ENCODE measurements at places on chromosomes 2 and 18.

DNA sequence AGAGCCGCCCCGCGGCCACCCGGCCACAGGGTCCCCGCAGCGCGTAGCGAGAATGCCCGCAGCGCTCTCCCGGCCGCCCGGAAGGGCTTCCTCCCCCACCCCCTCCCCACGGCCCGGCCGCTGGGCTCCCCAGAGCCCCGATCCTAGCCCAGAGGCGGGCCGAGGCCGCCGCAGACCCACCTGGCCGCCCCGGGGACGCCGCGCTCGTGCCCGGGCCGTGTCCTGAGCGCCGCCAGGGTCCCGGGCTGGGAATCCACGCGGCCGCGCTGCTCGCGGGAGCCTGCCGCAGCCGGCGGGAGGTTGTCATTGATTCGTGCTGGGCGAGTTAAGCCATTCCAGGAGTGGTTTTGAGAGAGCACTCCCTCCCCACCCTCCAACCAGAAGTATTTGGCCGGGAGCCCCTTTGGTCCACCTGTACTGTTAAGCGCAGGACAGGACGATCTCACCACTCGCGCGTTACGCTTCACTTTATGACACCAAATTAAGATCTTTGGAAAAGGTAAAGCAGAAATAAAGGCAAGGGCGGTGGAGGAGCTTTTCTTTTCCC lies 206.4 kb upstream of the SMAD2 start:
- peak; percentile 74 for DNase-seq

DNA sequence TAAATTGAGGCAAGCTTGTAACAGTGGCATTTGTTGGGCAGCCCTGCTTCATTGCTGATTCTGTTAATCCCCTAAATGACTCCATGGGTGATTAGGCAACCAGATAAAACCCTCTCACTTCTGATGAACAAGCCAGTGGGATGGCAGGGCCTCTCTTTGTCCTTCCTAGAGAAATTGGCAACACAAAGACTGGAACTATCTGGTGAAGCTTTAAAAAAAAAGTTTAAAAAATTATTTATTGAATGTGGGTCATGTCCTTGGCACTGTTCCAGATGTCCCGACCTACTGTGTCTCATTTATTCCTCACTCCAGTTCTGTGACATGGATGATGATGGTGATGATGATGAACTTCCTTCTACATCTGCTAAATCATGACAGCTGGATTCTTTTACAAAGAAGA lies 30.8 kb downstream of the NRP2 start:
- no peak for DNase-seq

DNA sequence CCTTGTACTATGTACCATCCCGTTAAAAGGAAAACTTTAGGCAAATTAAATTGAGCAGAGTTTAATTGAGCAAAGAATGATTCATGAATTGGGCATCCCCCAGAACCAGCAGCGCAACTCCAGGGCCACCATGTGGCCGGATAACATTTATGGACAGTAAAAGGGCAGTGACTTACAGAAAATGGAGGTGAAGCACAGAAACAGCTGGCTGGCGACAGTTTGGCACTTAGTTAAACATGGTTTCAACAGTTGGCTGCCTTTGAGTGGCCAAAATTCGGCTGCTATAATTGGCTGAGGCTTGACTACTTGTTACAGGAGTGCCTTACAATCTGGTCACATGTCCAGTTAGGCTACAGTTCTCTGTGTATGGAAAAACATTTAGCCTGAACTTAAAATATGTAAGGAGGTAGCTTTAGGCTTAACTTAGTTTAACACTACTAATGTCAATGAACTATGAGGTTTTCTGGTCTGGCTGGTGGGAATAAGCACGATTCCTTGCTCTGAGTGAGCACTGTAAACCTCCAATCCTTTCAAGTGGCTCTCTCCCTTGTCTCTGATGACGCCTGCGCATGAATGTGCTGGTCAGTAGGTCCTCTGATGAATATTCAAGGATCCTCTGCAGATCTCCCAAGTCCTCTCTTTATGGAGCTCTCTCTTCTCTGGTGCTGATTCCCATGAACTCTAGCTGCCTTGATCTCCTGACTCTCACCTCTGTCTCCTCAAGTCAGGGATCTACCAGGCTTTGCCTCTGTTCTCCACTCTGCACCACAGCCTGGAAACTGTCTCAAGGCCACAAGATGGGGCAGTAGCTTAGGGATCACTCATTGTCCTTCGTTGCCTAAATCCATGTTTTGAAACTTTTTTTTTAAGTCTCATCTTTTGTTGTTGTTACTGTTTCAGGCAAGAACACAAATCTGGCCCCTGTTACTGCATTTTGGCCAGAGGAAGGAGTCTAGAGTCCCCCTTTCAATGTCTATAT lies 24.4 kb upstream of the RAB31 start:
- DNase-seq, result peak; percentile 49

DNA sequence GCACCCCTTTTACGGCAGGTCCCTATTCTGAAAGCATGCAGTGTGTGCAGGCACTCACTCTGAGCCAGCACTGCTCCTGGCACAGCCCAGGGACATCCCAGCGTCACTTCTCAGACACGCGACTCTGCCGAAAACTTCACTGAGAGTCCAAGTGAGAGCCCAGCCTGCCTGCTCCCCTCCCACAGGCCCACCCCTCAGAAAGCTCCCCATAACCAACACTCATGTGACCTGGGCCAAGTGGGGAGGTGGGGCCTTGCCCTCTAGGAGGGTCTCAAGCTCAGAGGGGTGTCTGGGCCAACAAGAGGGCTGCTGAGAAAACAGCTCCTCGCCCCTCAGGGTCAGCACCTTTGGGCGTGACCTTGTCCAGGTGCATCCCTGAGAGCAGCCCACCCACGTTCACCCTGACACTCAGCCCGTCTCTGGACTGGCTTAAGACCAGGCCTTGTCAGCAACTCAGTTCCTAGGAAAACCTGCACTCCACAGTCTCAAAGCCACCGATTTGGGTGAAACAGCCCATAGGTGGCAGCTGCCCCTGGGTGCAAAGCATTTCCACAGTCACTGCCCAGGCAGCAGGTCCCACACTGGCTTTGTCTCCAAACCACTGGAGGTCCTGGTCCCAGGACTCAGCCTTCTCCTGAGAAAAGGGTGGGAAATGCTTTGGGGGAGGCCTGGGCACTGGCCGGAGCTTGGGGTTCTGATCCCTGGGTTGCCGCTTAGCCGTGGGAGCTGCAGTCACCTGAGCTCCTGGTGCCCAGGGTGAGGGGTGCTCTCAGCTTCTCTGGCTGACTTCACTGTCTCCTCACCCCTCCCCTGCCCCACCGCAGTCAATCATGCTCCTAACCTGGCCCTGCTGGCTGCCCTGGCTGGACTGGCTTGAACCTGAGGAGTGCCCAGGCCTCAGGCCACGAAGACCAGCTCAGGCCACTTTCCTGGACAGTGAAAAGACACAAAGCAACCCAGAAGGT lies 209.6 kb downstream of the HDAC4 start:
- no peak for DNase-seq

- DNase-seq, result no peak
Observed at GRCh38 chr2:63425606-63426005, 162.7 kb downstream of the WDPCP start.

Measured in stomach (tissue), 19 donors.